Frontal cortex (tissue), 4 donors: ENCODE measurements at places on chromosomes 4 and X. TPM values are rescaled to one million over a fixed set of nuclear protein-coding genes. Genes with fewer than 3 reads are reported as not detected.

The SRPK3 gene
- total RNA-seq, result under 0.01 TPM

The PAGE2B gene
- not detected for total RNA-seq

The SPATA18 gene
- total RNA-seq, result 1.2 TPM

The CT45A2 gene
- not detected for total RNA-seq

The GPR143 gene
- total RNA-seq, result 0.82 TPM

The PCDH19 gene
- 22.8 TPM for total RNA-seq

The ABLIM2 gene
- total RNA-seq, result 9.4 TPM

The PRRG3 gene
- total RNA-seq, result 6.1 TPM

The OPRPN gene
- not detected for total RNA-seq

The CRLF2 gene
- total RNA-seq, result not detected

The NXF2 gene
- not detected for total RNA-seq

The CDKL2 gene
- total RNA-seq, result 60.7 TPM
